Fibroblast of the aortic adventitia (primary cell): ENCODE measurements at places on chromosomes 6 and 20.
A peak's percentile ranks its signal among the peaks of the same experiment; 100 is the strongest.

DNA sequence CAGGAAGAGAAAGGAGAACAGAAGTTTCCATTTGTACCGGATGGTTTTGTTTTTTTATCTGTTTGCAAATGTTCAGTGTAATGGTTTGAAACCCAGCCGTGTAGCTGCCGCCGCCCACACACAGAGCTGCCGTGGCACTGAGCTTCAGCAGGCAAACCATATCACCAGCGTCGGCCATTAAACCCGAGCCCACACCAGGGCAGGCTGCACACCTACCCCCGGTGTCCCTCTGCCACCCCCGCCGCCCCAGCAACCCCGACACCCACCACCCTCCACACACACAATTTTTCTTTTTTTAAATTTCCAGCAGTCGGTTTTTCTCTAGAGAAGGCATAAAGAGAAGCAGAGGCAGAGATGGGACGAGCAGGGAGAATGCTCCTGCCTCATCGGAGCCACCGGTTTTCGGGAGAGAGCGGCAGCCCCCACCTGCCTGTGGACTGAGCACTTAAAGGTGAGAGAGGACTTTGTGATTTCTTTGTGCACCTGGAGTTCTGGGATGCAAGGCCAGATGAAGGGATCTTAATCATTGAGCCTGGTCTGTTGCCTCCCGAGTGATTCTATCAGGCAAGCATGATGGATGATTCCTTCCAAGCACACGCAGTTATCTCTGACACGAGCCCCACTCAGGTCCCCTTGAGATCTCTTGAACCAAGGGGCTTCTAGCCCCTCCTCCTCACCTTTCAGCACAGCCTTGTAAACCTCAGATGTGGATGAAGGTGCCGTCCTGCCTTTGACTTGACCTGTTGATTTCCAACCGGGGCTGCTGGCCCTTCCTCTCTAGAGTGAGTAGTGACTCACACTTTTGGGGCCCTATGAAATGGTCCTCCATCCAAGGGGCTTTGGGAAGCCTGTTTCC, 17.5 kb upstream of the ZNF831 start:
- DNase-seq = no peak

DNA sequence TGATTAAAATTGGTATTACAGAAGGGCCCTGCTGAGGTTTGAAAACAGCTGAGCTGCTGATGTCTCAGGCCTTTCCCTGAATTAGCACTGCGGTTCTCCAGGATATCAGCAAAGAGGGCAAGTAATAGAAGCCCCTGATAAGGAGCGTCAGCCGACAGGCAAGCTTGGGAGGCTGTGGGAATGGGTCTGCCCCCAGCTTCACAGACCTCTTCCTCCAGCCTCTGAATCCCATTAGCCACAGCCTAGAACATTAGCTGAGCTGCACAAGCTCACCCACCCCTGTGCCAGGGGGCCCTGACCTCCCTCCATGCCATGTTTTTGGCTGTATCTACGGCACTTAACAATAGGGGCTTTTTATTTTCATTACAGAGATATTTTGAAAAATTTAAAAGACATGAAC, 59.9 kb downstream of the VAPB start:
- DNase-seq = no peak

GRCh38 chr20:33250666-33251065, 14.9 kb downstream of the BPIFA1 start:
- DNase-seq = no peak

GRCh38 chr20:7180256-7181045, 413.0 kb downstream of the BMP2 start:
- peak; percentile 70 for DNase-seq

GRCh38 chr20:38169636-38170193, 4.6 kb upstream of the TGM2 start:
- no peak for DNase-seq

- DNase-seq = no peak
Measured at GRCh38 chr6:24704468-24704867, 14.5 kb downstream of the C6orf62 start.

DNA sequence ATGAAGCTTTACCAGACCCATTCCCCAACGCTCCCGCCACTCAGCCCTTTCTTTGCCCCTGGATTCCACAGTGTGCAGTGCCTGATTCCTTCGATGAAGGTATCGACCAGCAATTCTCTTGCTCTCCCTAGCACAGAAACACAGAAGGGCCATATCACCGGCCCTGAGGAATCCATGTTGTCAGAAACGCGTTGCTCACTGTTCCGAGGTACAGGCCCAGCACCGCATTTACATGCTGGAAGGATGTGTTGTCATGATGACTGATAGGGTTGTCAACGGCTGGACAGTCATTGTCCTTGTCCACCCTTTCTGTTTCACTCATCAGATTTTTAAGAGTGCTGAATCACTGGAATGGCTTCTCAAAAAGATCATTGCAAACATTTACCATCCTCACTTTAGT, 57.2 kb upstream of the GPR6 start:
- no peak for DNase-seq

DNA sequence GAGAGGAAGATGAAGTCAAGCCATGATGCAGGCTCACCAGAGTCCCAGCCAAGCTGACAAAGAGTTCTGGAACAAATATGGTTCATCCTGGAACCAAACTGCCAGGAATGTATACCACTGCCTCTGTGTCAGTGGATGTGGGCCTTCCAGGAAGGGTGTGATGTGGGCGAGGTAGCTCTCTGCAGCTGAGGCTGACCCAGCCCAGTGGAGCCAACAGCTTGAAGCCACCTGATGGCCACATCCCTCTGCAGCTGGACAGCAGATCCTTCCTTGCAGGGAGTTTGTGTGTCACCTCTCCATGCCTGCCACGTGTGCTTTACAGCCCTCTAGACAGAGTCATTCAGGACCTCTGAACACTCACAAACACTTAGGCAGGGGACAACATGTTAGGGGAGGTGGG, 142.0 kb upstream of the RIN2 start:
- no peak for DNase-seq

GRCh38 chr6:75602246-75603105, 796 bp downstream of the SENP6 start:
- peak; percentile 8 for DNase-seq

DNA sequence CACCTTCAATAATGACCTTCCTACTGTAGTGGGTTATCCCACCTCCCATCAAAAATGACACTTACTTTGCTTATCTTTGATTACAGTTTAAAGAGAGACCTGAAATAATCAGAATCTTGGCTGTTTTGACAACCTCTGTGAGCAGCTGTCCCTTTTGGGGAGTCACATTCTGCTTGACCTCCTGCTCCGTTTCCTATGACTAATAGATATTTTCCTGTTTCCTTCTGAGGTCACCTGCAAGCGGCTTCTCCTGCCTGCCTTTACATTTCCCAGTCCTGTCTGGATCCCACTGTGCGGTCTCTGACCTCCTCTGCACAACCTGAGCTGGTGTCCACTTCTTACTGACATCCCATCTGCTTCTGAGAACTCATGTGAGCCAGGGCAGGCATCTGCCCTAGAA, 54.2 kb downstream of the TRAM2 start:
- DNase-seq = peak; percentile 55

DNA sequence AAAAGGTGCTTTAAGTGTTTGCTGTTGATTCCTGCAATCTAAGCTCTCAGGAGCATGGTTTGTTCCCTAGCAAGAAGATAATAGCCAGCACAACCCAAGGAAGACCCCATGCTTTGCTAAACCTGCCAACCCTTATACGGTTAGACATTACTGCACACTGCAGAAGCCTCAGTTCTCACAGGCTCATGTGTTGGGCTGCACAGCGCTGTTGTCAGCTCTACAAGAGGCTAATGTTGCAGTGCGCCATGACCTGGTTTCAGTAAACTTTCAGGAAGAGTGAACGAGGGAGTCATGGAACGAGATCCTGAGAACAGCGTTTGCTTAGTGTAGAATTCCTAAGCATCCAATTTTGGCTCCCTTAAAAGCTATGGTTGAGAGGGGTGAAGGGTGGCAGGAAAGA, 218.5 kb downstream of the ARHGAP18 start:
- no peak for DNase-seq

- DNase-seq = no peak
Measured at GRCh38 chr6:40022867-40023266, 88.6 kb upstream of the MOCS1 start.

DNA sequence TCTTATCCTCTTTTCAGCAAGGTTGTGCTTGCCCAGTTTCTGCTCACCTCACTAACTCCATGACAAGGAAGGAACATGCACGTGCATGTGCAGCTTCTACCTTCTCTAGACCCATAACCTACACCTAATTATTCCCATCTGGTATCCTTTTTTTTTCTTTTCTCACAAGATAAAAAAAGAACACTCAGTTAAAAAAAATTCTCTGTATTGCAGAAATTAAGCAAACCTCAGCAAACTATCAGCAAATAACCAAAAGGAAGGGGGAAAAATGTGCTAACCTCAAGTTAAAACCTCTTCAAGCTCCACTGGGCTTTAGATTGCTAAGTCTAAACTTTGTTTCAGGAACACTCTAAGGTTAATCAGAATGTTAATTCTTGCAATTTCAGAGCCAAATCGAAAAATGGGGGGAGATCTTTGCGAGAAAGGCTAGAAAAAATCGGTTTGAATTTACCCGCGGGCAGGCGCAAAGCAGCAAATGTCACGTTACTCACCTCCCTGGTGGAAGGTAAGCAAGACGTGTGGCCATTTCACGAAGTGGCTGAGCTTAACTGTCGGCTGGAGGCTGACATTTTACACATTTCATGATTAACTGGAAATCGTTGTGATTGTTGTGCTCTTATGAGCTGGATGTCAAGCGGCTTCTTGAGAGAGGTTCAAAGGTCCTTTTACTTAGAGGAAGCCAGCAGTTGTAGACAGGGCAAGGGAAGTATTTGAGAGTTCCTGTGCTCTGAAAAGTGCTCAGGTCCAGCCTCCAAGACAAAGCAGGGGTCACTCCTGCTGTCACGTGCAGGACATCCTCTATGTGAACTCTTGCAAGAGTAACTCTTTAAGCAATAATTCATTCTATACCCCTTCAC, 19.1 kb downstream of the TFAP2B start:
- DNase-seq = no peak

DNA sequence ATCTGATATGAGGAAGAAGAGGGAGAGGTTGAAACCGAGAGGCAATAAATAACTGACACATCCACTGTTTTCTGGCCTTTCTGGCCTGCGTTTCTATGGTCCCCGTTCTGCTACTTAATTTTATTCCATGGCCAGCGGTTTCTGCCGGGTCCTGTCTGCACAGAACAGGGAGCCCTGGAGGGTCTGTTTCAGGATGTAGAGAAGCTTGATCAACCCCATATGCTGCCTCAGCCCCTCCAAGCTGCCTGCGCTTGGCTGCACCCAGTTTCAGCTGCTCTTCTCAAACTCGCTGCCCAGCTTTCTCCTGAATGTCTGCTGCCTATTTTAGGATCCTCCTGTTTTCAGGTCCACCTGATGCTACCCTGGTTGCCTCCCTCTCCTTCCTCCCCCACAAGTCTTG, 18.5 kb upstream of the PACSIN1 start:
- no peak for DNase-seq

- DNase-seq = no peak
Measured at GRCh38 chr20:41204304-41205265, 67.2 kb downstream of the PLCG1 start.

DNA sequence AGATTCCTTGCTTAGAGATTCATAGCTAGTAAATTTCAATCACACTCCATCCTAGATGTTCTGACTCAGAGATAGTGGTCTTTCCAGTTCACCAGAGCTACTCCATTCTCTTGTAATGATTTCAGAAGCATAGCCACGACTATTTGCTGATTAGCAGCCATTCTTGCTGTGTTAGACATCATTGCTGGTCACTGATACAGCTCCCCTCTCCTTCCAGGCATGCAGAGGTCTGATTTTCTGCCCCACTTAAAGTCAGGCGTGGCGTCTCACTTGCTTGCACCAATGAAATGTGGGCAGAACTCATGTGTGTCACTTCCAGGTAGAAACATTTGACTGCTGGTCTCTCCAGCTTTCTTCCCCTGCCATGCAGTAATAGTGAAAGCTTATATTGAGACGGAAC, 168.9 kb upstream of the JARID2 start:
- no peak for DNase-seq

DNA sequence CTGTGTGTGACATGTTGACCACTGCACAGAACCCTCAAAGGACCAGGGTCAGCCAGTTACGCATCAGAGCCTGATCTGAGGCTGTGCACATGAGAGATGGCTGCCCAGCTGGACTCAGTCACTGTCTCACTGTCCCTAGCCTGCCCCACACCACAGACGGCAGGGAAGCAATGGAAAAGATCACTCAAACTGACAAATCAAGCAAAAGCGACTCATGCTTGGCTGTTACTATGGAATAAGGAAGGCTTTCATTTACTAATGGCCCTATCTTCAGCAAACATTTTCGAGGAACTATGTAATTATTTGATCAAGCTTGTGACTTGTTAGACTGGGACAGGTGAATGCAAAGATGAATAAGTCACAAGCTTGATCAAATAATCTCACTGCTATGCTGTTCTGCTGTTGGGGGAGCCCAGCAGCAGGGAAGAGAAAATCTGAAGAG, 137.0 kb downstream of the SLC23A2 start:
- DNase-seq = no peak

DNA sequence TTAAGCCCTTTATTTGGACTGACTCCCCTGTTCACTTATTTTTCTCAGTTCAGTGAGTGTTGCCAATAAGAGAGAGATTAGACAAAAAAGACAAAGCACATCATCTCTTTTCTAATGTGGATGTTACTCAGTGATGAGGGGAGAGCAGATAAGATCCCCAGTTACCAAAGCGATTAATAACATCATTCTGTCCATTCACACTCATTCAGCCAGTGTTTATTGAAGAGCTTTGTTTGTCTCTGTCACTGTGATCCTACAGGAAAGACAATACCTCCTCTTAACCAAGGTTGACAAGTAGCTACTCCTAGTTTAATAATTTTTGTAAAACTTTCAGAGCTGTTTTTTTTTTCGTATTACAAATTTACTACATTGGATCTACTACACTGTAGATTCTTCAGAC, 163.0 kb downstream of the EYA4 start:
- DNase-seq = no peak

DNA sequence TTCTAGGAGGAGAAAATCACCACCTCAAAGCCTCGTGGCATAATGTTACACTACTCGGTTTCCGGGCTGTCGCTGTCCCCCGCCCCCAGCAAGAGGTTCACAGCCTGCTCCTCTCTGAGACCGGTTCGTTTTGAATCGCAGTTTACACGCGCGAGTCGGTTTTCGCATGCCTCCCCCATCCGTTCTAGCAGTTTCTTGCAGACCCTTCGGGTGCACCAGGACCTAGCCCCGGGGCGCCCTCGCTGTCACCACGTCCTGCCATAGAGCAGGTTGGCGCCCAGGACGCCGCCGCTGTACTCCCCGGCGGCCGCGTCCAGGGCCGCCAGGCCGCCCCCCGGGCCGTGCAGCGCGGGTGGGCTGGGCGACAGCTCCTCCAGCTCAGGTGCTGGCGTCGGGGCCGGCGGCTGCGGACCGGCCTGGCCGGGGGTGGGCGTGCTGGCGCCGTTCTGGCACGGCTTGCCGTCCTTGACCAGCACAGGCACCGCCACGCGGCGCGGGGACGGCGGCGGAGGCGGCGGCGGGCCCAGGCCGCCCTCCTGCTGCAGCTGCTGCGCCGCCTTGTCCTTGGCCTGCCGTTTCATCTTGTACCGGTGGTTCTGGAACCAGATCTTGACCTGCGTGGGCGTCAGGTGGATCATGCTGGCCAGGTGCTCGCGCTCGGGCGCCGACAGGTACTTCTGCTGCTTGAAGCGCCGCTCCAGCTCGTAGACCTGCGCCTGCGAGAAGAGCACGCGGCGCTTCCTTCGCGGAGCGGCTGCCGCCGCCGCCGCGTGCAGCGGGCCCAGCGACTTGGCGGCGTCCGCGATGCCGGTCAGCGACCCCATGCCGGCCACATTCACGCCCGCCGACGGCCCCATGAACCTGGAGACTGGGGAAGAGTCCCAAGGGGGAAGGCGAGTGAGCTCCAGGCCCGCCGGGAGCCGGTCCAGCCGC, 1.4 kb downstream of the NKX2-4 start:
- DNase-seq = no peak

GRCh38 chr6:104477569-104477968, 382.1 kb downstream of the HACE1 start:
- no peak for DNase-seq

GRCh38 chr6:121925534-121926255, 473.8 kb upstream of the HSF2 start:
- DNase-seq = no peak
